ENCODE measurements at places on chromosomes 7 and 10.
A peak's percentile ranks its signal among the peaks of the same experiment; 100 is the strongest.

- no peak for DNase-seq
Measured at GRCh38 chr7:55013851-55014250, 5.0 kb upstream of the EGFR start.

GRCh38 chr10:113953505-113954272 lies 90.0 kb upstream of the ADRB1 start:
- no peak for DNase-seq

DNA sequence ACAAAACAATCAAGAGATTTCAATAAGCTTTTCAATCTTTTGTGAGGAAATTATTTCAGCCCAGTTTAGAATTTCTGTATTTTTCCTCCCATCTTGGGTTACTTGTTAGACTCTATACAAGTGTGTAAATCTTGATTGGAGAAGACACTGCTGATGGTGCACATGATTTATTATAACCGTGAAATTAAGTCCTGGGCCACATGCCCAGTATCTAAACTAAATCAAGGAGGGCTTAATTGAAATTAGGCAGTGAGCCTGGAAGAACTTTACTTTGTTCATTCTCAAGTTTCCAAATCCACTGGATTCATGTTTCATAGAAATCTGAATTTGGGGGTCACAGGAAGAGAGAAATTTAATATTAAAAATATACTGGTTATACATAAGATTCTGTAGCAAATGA lies 44.5 kb downstream of the CSTF2T start:
- no peak for DNase-seq

DNA sequence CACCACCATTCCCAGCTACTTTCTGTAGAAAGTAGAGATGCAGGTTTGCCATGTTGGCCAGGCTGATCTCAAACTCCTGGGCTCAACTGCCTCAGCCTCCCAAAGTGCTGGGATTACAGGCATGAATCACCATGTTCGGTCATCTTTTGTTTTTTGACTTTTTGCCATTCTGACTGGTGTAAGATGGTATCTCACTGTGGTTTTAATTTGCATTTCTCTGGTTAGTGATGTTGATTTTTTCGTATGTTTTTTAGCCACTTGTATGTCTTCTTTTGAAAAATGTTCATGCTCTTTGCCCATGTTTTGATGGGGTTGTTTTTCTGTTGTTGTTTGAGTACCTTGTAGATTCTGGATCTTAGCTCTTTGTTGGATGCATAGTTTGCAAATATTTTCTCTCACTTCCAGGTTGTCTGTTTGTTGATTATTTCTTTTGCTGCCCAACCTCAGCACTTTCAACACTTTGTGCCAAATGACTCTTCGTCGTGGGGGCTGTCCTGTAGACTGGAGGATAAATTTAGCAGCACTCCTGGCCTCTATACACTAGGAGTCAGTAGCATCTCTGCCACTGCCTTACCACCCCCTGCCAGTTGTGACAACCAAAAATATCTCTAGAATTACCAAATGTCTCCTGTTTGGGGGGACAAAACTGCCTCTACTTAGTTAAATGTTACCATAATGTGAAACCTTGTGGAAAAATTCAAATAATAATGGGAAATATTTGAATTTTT lies 6.5 kb upstream of the CPED1 start:
- DNase-seq: no peak

DNA sequence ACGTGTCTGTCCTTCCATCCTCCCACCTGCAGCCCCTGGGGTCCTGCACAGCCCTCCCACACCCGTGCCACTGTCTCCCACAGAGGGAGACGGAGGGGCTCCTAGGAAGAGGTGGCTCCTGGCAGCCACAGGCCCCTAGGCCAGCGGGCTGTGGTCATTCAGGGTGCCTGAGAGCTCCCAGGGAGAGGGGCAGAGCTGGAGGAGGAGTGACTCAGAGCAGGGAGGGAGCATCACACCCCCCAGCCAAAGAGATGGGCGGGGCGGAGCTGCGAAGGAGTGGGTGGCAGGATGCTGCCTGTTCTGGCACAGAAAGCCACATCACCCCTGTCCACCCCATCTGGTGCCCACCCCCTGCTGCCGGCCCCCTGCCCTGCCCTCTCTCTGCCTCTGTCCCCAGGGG lies 50.5 kb downstream of the STK32C start:
- no peak for DNase-seq

DNA sequence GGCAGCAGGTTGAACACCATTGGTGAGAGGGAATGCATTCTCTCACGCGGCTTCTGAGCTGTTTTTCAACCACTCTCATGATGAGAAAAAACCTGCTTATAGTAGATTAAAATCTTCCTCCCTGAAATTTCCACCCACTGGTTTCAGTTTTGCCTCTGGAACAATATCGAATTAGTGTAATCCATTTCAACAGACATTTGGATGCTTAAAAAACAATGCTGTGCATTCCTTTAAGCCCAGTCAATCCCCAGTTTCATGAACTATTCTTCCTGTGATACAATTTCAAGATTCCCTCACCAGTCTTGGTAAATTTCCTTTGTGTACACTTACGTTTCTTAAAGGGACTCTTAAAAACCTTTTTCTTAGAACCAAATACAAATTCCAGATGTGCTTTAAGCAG lies 89.6 kb downstream of the ITIH5 start:
- no peak for DNase-seq

DNA sequence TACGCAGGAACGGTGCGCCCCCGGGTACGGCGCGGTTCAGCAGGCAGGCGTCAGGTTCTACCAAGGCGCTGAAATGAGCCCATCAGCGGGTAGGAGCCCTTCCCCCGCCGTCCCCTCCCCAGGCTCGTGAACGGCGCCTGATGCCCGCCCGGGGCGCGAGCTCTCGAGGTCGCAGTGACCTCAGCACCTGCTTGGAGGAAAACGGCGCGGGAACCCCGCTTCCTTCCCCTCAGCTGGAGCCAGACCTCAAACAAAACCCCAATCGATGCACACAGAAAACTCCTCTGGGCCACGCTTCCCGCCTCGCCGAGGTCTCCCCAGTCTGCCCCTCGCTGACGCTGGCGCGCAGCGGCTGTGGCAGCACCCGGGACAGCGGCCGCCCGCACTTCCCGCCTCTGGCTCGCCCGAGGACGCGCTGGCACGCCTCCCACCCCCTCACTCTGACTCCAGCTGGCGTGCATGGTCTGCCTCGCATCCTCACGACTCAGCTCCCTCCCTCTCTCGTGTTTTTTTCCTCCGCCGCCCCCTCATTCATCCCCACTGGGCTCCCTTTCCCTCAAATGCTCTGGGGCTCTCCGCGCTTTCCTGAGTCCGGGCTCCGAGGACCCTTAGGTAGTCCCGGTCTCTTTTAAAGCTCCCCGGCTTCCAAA lies 514 bp upstream of the GAD2 start:
- peak; percentile 67 for DNase-seq

DNA sequence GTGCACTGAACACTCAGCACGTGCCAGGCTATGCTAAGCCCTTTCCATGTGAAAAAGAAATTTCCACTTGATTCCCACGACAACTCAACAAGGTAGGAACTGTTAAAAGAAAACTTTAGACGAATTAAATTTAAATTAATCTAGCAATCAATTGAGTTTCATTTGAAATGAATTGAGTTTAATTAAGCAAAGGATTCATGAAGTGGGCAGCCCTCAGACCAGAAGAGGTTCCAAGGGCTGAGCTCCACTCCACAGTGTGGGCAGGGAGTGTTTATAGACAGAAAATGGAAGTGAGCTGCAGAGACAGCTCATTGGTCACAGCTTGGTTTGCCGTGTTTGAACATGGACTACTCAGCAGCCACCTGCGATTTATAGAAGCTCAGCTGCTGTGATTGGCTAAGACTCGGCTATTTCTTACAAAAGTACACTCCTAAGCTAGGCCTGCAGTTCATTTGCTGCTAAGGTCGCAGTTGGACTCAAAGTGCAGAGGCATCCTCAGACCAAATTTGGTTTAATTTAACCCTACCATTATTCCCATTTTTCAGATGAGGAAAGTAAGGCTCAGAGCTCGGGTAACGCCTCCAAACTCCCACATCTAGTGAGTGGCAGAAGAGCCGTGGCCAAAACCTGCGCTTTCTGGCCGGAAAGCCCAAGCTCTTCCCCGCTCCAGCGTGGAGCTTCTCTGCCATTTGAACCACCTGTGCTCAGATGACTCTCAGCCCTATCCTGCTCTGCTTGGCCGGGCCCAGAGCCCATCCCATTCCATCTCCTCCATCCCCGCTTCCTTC lies 24.9 kb downstream of the CALML3 start:
- DNase-seq: no peak

DNA sequence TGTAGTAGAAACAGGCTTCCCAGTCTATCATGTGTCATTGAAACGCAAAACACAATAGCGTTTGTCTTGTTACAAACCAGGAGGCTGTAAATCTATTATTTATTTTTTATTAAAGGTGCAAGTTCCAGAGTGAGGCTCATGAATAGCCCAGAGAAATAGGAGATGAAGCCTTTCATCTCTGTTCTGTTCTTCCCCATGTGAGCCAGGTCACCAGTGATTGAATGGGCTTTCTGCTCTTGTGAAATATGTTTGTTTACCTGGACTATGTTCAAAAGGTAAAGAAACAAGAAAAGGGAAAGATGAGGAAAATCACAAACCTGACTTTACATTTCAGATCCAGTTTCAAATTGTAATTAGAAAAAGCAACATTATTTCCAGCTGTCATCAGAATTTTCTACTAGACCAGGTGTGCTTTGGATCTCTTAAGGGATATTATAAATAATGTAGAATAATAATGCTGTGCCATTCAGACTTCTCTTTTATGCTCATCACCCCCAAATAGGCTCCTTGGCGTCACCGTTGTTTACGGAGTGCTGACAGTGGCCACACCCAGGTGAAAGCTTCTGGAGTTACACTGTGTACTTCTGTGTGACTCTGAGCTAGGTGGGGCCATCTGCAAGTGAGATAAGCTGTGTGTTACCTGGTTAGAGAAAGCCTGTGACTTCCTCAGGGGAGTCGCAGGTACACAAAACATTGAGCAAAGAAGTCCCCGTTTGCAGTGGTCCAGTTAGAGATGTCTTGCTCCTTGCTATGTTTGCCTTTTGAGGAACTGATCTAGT lies 274.9 kb downstream of the SDK1 start:
- DNase-seq: no peak

DNA sequence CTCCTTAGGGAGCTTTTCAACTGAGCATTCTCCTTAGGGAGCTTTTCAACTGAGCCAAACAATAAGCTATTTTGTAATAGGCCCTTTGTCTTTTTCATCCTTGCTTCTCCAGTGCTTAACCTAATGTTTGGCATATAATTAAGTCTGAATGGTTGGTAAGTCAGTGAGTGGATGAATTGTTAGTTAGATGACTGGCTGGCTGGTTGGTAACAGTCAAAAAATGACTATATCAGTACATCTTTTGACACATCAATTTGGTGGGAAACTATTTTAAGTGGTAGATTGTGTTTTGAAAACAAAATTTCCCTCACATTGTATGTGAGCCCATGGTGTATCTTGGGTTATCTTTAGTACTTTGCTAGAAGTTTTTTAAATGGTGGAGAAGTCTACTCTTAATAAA lies 16.4 kb downstream of the ING3 start:
- DNase-seq: no peak

GRCh38 chr7:107242267-107242666 lies 73.5 kb downstream of the HBP1 start:
- DNase-seq: no peak

DNA sequence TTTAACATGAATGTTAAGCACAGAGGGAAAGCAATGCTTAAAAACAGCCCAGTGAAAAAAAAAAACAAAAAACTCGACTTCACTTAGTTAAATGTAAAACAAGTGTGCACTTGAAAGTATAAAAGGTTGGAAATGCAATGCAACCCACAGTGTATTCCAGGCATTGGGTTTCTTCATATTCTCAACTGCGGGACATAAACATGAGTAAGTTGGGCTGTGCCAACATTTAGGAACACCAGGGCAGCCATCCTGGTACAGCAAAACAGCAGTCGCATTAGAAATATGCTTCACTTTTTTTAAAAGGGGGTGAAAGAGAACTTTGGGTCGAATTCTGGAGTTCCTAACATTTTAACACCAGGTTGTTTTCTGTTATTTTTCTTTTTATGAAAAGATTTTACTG lies 937 bp downstream of the STEAP1 start:
- no peak for DNase-seq

GRCh38 chr7:142231716-142232115 lies 26.1 kb downstream of the PRSS58 start:
- peak; percentile 90 for DNase-seq

- no peak for DNase-seq
Measured at GRCh38 chr7:108129018-108129965, 869 bp downstream of the LAMB4 start.

DNA sequence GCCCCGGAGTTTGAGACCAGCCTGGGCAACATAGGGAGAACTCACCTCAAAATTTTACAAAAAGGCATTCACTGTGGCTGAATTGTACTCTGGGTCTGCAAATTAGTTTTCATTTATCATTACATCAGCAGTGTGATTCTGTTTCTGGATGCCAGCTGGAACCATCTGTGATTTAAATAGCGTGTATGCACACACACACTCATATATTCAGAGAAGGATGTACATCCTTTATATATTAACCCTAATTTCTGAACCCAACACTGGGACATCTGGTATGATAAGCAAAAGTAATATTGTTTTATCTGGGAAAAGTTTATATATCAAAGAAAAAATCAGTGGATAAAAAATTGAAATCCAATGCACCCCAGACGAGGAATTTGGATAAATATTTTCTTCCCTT lies 33.8 kb upstream of the LYZL1 start:
- no peak for DNase-seq

GRCh38 chr10:28020993-28021982 lies 22.4 kb upstream of the ODAD2 start:
- no peak for DNase-seq

- DNase-seq: no peak
Measured at GRCh38 chr7:41003611-41003940, 699.3 kb downstream of the INHBA start.

- DNase-seq: peak; percentile 85
Measured at GRCh38 chr7:99375070-99375807, 709 bp downstream of the ARPC1B start.

DNA sequence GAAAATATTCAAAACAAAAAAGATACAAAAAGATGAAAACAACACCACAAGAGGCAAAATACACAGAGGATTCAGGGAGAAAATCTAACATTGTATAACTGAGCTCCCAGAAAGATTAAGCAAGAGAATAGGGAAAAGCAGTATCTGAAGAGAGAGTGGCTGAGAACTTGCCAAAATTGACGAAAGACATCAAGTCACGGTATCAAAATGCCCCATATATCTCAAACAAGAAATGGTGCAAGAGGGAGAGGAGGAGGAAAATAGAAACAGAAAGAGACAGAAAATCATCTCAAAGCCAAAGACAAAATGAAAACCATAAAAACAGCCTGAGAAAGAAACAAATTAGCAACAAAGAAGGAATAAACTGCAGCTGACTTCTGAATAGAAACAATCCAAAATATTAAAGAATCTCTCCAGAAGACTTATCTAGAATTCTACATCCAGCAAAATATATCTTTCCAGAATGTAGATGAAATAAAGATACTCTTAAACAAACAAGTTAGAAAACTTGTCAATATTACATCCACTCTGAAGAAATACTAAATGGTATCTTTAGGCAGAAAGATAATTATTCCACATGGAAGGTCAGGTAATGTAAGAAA lies 5.5 kb downstream of the USP6NL start:
- no peak for DNase-seq

DNA sequence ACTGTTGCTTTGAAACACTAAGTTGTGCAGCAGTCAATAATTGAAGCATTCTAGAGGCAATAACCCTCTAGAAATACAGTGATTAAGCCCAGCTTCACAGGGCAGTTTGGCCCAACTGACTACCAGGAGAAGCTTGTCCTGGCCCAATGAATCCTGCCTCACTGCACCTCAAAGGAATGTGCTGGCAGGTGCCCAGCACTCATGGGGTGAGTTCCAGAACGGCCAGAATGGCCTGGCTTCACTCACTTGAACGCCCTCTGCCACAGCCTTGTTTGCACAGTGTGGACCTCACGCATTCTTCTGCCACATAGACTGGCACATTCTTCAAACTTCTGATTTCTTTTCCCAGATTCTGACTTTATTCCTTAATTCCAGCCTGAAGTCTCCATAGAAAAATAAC lies 6.6 kb upstream of the ITIH2 start:
- no peak for DNase-seq

All from D341Med (cell line).